ENCODE measurements at places on chromosomes 2 and 18. TPM values are rescaled to one million over a fixed set of nuclear protein-coding genes. Genes with fewer than 3 reads are reported as not detected.

- no peak for DNase-seq
These were observed 288.5 kb downstream of the SP3 start for GRCh38 chr2:173676647-173677046.

Gene SP5
- total RNA-seq = not detected

DNA sequence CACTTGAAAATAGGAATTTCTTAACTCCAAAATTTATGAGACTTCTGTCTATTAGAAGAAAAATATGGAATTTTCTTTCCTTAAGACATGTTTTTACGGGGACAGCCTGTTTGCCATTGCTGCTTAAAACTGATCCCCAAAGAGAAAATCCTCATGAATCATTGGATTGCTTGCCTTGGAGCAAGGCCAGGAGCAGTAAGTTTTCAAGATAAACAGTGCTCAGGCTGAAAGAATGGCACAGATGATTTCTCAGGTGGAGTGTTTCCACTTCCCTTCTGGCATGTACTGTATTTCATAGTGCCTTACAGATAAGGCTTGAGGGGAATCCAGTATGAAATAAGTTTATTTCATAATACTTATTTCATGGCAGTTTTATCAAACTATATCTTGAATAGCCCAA, 74.3 kb upstream of the MMADHC start:
- DNase-seq = no peak

Gene ALPG
- total RNA-seq = not detected

GRCh38 chr2:144832048-144832447, 312.1 kb upstream of the ZEB2 start:
- no peak for DNase-seq

- DNase-seq = no peak
These were observed 11.2 kb upstream of the ANKRD53 start for GRCh38 chr2:70967189-70967588.

DNA sequence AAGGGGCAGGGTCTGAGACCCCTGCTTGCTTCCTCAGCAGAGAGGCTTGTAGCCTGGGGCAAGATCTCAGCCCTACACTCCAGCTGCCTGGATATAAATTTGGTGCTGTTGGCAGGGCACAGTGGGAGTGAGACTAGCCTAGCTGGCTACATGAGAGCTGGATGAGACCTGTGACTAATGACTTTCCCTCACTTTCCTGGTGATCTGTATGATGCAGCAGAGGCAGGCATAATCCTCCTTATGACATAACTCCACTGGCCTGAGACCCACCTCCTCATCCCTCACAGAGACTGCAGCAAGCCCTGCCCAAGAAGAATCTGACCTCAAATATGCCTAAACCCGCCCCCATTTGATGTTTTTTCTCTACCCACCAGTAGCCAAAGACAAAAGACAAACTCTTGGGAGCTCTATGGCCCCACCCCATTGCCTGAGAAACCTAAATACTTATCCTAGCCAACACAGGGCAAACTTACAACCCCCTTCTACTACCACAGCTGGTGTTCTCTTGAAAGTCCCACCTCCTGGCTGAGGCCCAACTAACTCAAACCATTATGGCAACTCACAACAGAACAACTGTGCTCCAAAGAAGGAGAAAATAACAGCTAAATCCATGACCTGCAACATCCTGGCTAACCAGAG, 102.7 kb downstream of the NR4A2 start:
- no peak for DNase-seq

DNA sequence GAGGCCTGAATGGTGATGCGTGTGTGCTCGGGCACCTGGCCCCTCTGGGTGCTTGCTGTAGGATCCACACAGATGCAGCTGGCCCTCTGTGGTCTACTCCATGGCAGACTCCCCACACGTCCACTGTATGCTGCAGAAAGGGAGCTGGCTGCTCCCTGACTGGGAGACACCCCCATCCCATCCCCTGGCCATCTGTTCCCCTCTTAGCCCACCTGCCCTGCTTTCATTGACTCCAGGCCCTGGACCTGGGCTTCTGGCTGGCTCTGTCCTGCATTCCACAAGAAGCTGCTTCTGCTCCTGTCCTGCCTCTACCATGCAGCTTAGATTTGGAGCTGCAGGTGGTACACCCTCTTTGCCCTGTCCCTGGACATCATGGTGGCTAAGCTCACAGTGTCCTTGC, 80.1 kb downstream of the FHOD3 start:
- DNase-seq = no peak

DNA sequence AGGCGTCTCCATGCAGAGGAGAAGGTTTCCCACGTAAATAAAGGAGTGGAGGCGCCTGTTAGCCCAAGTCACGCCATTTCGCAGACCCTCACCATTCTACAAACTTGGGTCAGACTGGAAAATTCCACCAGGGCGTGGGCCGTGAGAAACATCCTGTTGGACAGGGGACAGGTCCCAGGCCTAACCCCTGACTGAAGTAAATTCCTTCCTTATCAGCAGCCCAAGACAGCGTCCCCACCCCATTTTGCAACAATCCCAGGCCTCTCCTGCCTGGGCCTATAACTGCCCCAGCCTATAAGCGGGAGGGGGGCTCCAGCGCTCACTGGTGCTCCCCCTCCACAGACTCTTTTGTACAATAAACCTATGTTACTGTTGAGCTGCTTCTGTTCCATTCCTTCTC, 57.3 kb upstream of the CBLN2 start:
- DNase-seq = no peak

DNA sequence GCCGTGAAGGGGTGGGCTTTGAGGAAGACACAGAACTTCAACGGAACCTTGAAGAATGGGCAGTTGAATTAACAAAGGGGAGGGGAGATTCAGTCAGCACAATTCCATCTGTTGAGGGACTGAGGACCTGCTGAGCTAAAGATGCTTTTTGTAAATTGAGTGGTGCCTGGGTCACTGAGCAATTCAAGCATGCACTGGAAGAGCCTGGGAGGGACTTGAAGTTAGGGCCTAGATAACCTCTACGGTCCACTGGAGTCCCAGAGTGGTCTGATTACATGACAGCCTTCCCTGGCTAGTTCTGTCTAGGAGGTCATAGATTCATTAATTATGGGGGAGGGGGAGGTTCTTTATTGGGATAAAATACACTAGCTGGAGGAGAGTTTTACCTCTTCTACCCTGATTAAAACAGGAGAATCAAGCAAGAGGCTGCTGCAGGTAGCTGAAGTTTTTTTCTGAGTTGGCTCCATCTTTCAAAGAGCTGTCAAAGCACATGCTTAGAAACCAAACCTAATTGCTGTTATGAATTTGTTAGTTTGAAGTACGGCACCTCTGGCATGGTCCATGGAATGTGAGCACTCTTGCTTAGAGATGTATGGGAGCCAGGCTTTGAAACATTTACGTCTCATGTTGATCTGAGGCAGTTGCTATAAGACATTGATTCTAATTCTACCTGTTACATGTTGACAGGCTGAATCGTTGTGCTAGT, 290.2 kb downstream of the PRKCE start:
- no peak for DNase-seq

Measured in CD4-positive, alpha-beta T cell (primary cell).